Fibroblast of the aortic adventitia (primary cell): ENCODE measurements at places on chromosomes 12 and 14. TPM values are rescaled to one million over a fixed set of nuclear protein-coding genes. Genes with fewer than 3 reads are reported as not detected.

DNA sequence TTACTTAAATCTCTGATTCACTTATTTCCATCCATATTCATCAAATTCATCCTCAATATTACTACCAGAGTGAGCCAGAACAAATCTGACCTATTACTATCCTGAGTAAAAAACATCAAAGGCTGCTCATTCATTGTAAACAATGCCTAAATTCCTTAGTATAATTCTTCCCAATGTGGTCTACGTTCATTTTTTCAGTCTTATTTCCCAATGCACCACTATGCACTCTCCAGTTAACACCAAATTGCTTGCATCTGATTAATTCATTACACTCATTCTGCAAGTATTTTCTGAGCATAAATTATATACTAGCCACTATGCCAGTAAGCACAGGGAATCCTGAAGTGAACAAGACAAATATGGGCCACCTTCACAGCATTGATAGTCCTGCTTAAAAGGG is 110.0 kb downstream of the EPS8 start:
- DNase-seq = peak; percentile 13

DNA sequence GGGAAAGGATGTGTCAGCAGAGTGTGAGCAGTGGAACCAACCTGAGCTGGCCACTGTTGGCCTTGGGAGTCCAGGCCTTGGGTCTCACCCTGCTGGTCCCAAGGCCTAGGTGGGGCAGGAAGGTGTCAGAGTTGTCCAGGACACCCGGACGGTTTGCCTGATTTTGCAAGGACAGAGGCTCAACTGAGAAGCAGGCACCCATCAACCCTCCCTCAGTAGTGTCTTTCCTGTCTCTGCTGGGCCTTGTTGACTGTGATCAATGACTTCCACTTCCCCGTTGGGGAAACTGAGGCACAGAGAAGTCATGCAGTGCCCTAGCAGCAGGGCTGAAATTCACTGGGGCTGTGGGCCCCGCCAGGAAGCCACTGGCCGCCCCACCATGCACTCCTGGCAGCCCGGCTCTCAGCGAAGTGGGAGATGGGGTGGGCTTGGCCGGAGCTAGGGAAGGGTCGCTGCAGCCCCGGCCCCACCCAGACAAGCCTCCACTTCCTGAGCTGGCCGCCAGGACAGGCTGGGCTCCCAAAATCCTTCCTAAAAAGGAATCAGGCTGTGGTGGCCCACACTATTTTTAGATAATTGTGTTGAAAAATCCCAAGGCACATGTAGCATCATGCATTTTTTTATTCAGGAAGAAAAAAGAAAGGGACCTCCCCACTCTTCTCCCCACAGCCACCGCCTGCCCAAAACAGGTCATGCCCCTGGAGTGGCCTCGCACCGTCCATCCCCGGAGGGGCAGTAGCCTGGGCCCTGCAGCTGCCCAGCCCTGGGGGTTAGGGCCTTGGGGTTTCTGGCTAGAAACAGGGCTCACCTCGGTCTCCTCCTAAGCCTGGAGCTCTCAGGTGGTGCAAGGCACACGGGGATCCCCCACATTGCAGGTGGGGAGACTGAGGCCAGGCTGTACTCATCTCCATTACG is 127.4 kb downstream of the CALM1 start:
- DNase-seq = no peak

DNA sequence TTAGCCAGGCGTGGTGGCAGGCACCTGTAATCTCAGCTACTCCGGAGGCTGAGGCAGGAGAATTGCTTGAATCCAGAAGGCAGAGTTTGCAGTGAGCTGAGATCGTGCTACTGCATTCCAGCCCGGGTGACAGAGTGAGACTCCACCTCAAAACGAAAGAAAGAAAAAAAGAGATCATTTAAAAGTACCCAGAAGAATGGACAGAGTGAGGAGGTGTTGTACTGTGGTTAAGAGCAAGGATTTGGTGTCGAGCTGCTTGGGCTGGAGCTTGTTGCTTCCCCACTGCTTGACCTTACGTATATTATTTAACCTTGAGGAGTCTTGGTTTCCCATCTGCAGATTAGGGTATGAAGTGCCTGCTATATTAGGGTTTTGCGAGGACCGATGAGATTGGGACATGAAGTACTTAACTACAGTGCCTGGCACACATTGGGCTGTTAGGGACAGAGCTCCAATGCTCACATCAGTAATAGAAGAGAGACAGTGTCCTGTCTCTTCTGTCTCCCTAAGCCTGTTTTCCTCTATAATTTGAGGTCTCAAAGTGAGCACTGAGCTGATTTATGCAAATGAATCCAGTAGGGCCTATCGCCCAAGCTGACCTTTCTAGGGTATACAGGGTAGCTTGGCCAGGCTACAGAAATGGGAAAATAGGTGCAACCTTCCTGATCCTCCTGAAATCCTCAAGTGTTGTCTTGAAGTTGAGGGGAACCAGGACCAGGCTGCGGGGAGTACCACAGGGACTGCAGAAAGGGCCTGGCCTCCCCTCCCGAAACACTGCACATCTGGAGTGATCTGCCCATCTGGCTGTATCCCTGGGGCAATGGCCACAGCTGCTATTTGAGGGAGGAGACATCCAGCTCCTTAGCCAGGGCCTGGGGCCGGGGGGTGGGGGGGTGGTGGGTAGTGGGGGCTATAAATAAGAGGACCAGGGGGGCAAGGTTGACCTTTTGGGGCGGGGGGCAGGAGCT is 8.6 kb upstream of the HDAC7 start:
- no peak for DNase-seq

- no peak for DNase-seq
Observed at GRCh38 chr14:32300136-32300535, 29.0 kb upstream of the AKAP6 start.

DNA sequence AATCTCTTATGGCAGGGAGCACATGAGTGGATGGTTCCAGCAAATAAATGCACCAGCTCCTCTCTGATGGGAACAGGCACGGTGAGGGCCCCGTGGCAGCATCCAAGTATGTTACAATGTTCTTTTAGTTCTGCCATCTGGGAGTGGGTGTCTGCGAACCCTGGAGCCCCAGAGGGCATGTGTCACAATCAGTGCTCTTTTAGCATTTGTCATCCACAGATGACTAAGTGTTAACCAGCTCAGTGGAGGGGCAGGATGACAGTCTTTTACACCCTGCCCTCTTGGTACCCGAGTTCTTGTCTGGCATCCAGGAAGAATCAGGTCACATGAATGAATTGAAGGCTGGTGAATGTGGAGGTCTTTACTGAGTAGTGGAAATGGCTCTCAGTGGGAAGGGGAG is 560.4 kb upstream of the FLRT2 start:
- no peak for DNase-seq

DNA sequence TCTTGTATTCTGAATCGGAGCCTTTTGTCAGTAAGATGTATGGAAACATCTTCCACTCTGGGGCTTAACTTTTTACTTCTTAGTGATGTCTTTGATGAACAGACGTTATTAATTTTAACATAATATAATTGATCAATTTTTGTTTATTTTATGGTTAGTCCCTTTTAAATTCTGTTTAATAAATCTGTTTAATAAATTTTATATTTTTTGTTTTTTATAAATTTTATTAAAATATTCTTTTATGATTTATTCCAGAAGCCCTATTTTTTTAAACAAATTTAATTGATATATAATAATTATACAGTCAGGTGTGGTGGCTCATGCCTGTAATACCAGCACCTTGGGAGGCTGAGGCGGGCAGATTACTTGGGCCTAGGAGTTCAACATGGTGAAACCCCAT is 235.1 kb downstream of the AEBP2 start:
- DNase-seq = no peak

GRCh38 chr12:26226629-26227360 is 31.4 kb downstream of the SSPN start:
- DNase-seq = no peak

DNA sequence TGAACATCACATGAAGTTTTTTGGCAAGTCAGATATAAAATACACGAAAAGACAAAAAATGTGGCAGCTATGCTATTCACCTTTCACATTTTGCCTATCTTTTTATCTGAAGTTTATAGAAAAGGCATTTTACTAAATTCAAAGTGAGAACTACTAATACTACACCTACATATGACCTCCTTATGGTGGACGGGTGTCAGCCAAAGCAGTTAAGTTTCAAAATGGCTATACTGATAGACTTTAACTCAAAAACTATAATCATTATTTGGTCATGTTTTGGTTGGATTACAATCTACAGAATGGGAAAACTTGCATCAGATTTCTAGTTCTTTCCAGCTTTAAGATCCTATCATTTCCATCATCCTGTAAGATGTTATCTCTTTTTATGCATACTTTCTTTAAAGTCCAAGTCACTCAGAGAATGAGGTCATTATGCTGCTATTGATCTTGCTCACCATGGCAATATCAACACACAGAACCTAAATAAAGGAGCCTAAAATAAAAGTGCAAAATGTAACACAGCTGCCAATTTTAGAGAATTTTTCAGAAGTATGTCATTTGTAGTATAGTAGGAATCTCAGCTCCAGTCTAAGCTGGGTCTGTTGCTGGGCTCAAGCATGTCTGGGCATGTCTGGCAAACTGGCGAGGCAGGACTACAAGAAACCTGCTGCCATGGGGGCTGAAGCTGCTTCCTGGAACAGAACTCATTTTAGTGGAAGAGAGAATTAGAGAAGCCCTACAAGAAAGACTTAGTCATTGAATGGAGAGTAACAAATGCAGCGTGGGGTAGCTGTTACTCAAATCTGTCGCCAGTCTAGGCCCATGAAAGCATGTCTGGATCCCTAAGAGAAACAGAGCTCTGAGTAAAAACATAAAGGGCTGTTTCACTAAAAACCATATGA is 7.6 kb upstream of the AEBP2 start:
- peak; percentile 84 for DNase-seq

GRCh38 chr14:64764641-64765520 is 60.7 kb downstream of the PLEKHG3 start:
- peak; percentile 77 for DNase-seq

DNA sequence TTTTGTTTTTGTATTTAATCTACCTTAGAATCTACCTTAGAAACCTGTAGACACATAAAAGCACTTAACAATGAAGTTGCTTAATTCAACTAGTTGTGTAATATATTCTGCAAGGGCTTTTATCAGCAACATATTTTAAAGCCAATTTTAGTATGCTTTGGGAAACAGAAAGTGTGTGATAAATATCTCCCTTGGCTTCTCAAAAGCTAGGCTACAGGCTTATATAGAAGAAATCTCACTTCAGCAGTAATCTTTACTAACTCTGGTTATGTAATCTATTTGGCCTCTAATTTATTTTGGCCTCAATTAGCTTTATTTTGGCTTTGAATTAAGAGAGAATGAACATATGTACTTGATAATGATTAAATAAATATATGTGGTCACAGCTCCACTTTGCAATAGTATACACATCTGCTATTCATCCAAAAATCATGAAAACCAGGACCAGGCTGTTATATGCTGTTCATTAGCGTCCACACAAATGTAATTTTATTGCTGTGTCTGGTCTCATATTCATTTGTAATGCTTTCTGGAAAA is 37.2 kb downstream of the LRP6 start:
- peak; percentile 82 for DNase-seq

- DNase-seq = peak; percentile 79
Observed at GRCh38 chr14:77099425-77100167, 1.5 kb downstream of the CIPC start.

GRCh38 chr14:71198687-71199086 is 291.4 kb downstream of the PCNX1 start:
- no peak for DNase-seq

DNA sequence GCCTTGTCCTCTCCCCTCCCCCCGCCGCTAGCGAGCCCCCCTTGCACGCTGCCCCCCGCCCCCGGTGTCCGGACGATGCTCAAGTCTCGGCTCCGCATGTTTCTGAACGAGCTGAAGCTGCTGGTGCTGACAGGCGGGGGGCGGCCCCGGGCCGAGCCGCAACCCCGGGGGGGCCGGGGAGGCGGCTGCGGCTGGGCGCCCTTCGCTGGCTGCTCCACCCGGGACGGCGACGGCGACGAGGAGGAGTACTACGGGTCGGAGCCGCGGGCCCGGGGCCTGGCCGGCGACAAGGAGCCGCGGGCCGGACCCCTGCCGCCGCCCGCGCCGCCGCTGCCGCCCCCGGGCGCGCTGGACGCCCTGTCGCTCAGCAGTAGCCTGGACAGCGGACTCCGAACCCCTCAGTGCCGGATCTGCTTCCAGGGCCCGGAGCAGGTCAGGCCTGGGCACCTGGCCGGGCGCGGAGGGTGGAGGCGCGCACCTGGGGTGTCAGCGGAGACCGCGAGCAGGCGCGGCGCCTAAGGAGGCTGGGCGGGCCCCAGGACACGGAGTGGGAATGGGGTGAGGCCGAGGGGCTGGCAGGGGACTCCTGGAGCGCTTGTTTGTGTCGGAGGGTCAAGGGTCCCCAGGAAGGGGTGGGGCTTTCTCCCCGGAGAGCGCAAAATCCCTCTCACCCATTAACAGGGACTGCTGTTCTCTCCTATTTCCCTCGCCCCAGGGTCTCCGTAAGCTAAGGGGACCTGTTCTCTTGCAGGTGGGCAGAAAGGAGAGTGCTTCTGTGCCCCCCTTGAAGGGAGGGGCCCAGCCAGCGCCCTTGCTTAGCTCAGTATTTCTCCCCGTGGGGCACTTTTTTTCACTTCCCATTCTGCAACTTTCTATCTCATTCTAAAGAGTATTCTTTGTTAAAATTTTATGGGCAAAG is 810 bp downstream of the MARCHF9 start:
- DNase-seq = no peak

COQ10A gene
- total RNA-seq = 5.1 and 8.0 TPM in 2 replicates

PTPRB gene
- 3.6 and 5.6 TPM in 2 replicates for total RNA-seq

TAS2R7 gene
- 0.18 TPM in 1 of 2 replicates, not detected in the other for total RNA-seq

FITM1 gene
- total RNA-seq = 0.18 TPM in 1 of 2 replicates, not detected in the other

SLC6A15 gene
- total RNA-seq = 8.9 and 53.3 TPM in 2 replicates

ZNF10 gene
- total RNA-seq = 9.5 and 10.3 TPM in 2 replicates

INSM2 gene
- total RNA-seq = not detected in 2 replicates

NUAK1 gene
- 3.0 and 8.3 TPM in 2 replicates for total RNA-seq
